ENCODE measurements at places on chromosomes 4 and X.

- DNase-seq = peak; percentile 95
Observed at GRCh38 chrX:318068-318738, 393 bp downstream of the GTPBP6 start.

DNA sequence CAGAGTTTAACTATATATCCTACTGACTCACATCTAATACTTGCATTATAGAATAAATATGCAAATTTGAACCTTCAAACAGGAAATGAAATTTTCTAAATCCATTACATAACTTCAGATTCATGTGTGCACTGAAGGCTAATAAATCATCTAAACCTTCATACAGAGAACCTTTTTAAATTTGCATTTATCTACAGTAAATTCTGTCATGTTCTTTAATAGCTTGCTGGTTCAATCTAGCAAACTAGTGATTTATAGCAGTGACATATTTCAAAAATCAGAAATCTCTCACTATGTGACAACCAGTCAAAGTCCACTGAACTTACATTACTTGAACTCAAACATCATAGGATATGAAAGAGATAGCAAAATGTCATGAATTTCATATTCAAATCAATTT lies 65.1 kb downstream of the LRBA start:
- DNase-seq = no peak

- no peak for DNase-seq
Observed at GRCh38 chrX:153614818-153615217, 15.9 kb upstream of the CCNQ start.

GRCh38 chr4:95847908-95848460 lies 8.1 kb downstream of the PDHA2 start:
- DNase-seq = no peak

DNA sequence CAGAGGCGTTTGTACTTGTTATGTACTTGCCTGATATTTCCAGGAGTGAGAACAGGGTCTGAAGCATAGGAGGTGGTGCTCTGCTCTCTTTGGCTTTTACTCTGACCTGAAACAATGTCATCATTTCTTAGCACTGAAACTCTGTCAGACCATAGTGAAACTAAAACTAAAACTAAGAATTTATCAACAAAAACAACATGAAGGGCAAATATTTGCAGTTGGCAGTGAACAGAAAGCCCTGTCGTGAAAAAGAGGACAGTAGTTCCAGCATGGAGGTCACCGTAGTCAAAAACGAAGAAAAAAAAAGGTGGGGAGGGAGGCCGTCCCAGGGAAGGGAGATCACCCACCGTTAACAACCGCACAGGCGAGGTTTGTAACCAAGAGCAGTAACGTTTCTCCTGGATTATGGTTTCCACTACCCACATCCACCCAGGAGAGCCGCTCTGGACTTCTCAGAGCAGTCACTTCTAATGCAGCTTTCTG lies 97.5 kb downstream of the ANK2 start:
- no peak for DNase-seq
